ENCODE measurements at places on chromosomes 12 and 14.
A peak's percentile ranks its signal among the peaks of the same experiment; 100 is the strongest.

DNA sequence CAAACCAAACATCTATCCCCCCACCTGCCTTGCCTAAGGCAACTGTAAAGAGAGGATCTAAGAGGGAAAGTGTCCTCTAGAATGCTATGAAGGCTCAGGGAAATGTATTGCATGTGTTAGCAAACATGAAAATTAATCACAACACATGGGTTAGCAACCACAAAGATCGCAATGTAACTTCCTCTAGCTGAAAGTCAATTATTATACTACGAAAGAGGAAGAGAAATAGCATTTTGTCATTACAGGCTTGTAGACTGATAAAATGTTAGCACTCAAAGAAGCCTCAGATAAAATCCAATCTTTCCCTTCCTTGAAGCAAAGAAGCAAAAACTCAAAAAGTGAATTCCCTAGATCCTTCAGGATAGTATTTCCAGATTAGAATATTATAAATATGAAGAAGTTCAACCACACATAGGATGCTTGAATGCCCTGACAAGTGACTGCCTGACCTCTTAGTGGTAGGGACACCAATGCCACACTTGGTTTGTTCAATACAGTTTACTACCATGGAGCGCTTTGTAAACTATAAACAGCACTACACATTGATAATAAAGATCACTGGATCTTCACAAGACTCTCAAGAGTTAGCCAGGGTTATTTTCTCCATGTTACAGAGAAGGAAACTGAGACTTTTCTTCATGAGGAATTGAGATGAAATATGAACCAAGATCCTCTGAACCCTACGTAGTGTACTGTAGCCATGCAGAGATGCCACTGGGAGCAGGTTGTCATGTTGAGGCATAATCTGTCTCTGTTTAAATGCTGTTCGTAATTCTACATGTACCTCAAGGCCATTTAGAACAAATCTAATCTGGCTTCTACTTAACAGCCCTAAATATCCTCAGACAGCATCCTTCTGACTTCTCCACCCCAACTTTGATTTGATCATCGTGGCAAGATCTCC, 100.7 kb downstream of the ITPR2 start:
- peak; percentile 33 for DNase-seq

DNA sequence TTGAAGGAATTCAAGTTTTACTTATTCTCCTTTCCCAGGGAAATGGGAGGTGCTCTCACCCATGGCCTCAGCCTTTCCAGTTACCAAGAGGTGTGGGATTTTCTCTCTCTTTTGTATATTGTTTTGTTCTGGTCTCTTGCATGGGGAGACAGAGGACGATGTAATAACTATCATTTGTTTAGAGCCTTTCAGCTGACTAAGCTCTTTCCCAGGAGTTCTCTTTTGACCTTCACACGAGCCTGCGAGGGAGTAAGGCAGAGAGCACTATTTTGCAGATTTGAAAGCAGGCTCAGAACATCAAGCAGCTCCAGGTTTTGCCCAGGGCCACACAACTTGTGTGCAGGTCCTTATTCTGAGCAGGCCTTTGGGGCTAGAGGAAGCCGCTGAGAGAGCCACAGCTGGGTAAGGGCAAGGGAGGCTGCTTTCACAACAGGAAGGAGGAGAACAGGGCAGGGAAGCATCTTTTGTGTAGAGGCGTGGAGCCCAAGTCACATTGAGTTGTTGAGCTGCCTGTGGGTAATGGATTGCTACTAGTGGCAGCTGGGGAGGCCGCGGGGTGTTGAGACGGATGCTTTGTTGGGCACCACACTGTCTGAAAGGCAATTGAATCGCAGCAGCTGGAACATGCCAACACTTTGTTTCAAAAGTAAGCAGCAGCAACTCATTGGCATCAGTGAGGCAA, 116.2 kb downstream of the PRMT8 start:
- no peak for DNase-seq

- DNase-seq, result no peak
These were observed 73.7 kb downstream of the ESR2 start for GRCh38 chr14:64220466-64220865.

- no peak for DNase-seq
These were observed 340.2 kb downstream of the AEBP2 start for GRCh38 chr12:19779395-19780056.

GRCh38 chr12:71999795-72000194, 61.1 kb downstream of the TPH2 start:
- DNase-seq, result no peak

DNA sequence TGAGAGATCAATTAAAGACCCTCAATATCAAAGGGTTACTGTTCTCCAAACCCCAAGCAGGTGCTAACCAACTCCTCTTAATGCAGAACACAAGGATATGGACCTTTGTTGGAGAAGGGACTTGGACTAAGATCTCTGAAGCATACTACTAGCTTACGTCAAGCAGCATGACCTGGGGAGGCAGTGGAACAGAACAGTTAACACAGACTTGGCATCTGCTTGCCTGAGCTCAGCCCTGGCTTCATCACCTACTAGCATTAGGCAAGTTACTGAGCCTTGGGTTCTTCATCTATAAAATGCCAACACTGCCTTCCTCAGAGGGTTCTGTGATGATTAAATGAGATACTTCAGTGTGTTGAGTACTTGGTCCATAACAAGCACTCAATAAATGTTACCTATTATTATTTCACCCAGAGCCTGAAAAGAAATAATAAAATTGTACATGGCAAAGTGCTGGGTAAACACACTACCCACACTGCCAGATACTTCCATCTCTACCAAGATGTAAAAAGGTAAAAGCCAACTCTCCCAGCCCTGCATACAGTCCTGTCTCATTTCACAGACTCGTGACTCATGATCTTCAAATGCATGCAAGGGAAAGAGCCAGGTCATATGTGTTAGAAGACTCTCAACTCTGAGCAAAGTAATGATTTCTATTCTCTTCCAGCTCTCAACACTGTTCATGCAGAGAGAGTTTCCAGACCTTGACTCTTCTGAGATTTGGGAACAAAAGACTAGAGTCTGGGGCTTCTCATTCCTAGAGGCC, 39.7 kb downstream of the FMNL3 start:
- DNase-seq, result no peak

- DNase-seq, result no peak
These were observed 13.7 kb downstream of the NID2 start for GRCh38 chr14:52055167-52055566.

- DNase-seq, result no peak
These were observed 232.9 kb downstream of the ATP23 start for GRCh38 chr12:58174316-58174715.

DNA sequence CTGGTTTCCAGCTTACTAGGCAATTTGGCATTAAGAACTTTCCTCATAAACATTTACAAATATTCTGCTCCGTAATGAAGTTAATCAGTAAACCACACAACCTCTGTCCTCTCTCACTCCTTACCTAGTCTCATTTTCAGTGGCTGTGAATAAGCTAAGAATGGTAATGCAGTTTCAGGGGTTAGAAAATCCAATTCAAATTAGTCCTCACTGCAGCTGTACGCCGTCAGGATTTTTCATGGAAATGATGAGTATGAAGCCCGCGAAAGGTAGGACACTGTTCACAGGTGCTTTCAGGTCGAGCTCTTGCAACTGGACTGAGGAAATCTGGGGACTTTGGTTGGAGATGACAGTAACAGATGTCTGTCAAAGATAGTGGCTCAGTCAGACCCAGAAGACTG, 29.6 kb downstream of the NR1H4 start:
- DNase-seq, result no peak

DNA sequence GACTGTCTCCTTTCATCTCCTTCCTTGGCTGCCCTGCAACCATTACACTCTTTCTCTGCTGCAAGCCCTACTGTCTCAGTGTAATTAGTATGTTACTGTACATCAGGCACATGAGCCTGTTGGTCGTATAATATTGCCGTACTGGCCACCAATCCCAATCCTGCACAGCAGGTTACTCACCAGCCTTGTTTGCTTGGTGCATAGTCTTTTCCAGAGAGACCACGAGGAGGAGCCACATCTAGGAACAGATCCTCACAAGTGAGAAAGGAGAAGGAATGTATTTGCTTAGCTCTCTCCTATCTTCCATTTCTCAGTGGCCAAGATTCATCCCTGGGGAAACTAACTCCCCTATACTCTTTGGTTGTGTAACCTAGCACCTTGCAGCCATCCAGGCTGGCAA, 33.0 kb upstream of the BICDL1 start:
- DNase-seq, result no peak

- DNase-seq, result no peak
These were observed 46.9 kb downstream of the CNOT2 start for GRCh38 chr12:70290116-70290515.

- DNase-seq, result peak; percentile 61
These were observed 7.2 kb downstream of the ALDH2 start for GRCh38 chr12:111773801-111774551.
